ENCODE measurements at places on chromosomes 6 and 20.

GRCh38 chr6:150263765-150264404, 104.9 kb upstream of the IYD start:
- DNase-seq, result no peak

GRCh38 chr20:64112691-64113443, 5.5 kb upstream of the NPBWR2 start:
- no peak for DNase-seq

- no peak for DNase-seq
These were observed 19.0 kb downstream of the EPB41L1 start for GRCh38 chr20:36173451-36173933.

DNA sequence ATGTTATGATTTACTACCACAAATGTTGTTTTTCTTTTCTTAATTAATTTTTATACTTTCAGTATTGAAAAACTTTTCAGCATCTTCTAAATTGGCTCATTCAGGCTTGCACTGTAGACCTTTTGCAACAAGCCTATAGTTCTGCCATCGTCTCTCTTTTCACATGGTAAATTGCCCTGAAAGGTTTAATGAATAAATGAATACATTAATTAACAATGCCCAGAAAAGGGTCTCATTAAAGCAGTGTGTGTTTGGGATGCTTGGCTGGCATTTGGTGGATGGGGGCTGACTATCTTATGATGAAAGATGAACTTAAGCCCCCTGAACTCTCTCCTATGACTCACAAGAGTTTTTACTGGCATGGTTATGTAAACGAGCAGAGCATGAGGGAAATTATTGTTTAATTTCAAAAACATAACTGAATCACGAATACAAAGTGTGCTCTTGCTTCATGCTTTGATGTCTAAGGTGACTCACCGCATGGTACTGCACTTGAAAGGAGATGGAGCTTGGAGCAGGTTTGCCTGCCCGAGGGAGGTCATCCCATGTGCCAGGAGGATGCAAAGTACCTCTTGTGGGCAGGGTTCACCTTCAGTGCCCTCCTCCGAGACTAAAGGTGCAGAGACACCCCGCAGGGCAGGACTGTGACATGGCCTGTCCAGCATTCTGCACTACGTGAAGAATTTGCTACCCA, 13.8 kb upstream of the PCK1 start:
- DNase-seq, result no peak

GRCh38 chr6:160586374-160586773, 77.7 kb downstream of the LPA start:
- DNase-seq, result no peak

- no peak for DNase-seq
These were observed 142.0 kb downstream of the UST start for GRCh38 chr6:148888856-148889255.

GRCh38 chr20:37816726-37817125, 86.2 kb upstream of the VSTM2L start:
- no peak for DNase-seq

DNA sequence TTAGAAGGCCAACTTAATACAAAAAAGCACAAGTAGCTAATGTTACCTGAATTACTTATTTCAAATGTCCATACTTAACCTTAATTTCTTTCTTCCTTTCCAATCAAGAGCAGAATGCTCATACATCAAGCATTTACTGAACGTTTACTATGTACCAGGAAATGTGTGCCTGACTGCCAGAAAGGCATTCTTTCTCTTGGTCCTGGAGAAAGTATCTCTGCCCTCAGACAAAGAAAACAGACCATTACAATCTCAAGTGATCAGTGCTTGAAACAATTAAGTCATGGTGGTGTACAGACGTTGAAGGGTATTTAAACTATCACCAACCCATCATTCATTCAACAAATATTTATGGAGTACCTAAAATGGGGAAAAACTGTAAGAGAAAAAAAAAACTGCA, 26.4 kb downstream of the CSNK2A1 start:
- DNase-seq, result no peak

GRCh38 chr20:49320460-49320859, 42.6 kb upstream of the ZNFX1 start:
- peak; percentile 46 for DNase-seq

- DNase-seq, result no peak
These were observed 22.8 kb upstream of the RAB22A start for GRCh38 chr20:58286729-58287128.

DNA sequence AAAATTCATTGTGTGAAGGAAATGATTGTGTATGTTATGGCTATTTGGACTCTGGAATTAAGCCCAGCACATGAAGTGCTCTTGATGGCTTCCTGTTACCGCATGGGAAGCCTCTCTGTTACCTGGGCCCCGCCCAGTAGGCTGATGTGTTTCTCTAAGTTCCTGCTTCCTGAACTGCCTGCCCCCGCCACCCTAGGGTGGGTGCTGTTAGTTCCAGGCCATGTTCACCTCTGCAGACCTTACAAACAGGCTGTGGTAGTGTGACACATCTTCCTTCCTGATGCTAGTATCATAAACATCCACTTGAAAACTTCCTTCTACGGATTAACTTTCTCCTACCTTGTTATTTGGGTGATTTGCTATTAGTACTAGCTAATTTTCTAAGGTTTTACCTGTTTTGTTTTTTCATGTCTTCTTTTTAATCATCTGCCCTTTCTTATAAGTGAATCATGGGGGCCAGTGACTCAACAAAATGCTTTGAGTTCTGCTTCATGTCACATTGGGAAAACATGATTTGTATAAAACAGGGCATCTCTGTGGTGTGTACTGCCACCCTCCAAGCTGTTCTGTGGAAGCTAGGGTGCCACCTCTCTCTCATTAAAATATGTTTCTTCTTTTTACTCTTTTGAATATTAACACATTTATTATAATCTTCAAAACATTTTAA, 40.6 kb downstream of the SH3BGRL2 start:
- DNase-seq, result no peak

GRCh38 chr6:30485236-30485635, 4.1 kb upstream of the HLA-E start:
- no peak for DNase-seq

GRCh38 chr6:122713138-122713537, 66.4 kb upstream of the FABP7 start:
- no peak for DNase-seq

GRCh38 chr6:68506911-68507310, 128.2 kb upstream of the ADGRB3 start:
- no peak for DNase-seq

GRCh38 chr6:112502351-112503090, 155.4 kb downstream of the RFPL4B start:
- DNase-seq, result no peak

DNA sequence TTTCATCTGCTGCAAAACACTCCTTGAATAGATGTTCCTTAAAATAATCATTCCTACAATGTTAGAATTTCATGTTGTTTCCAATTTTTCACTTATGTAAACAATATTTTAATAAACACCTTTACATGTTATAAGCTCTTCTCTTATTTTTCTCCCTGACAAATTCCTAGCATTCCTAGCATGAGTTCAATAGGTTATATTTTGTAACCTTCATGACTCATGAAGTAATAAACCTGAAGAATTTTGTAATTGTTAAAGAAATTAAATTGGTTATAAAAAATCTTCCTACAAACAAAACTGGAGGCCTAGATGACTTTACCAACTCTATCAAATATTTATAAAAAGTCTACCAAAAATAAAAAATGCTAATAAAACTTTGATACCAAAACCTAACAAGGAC, 66.3 kb downstream of the NT5E start:
- no peak for DNase-seq

GRCh38 chr6:122200440-122200839, 199.0 kb upstream of the HSF2 start:
- no peak for DNase-seq

DNA sequence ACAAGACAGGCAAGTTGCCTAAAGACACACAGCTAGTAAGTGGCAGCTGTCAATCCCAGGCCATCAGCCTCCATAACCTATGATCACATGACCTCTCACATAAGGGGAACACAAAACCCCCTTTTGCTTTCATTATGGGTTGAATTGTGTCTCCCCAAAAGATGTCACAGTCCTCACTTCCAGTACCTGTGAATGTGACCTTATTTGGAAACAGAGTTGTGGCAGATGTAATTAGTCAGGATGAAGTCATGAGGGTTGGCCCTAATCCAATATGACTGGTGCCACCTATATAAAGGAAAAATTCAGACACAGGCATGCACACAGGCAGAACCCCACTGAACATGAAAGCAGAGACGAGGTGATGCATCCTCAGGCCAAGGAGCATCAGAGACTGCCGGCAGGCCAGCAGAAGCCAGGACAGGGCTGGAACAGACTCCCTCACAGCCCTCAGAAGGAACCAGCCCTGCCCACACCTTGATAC, 33.6 kb downstream of the GFOD1 start:
- DNase-seq, result no peak

GRCh38 chr6:149929422-149929821, 6.5 kb upstream of the RAET1G start:
- no peak for DNase-seq

GRCh38 chr20:4038047-4038459, 22.7 kb upstream of the RNF24 start:
- DNase-seq, result no peak

DNA sequence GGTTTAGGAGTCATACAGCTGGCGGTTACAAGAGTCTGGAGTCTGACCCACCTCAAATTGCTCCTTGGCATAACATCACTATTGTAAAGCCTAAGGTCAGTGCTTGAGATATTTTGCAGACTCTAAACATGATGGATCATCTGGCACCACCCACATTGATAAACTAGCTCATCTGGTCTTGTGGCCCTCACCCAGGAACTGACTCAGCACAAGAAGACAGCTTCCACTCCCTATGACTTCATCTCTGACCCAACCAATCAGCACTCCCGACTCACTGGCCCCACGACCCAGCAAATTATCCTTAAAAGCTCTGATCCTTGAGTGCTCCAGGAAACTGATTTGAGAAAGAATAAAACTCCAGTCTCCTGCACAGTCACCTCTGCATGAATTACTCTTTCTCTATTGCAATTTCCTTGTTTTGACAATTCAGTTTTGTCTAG, 115.9 kb downstream of the CD24 start:
- DNase-seq, result no peak

GRCh38 chr6:154872542-154873114, 122.5 kb upstream of the TIAM2 start:
- DNase-seq, result no peak

GRCh38 chr20:21206584-21206983, 80.7 kb downstream of the KIZ start:
- no peak for DNase-seq

DNA sequence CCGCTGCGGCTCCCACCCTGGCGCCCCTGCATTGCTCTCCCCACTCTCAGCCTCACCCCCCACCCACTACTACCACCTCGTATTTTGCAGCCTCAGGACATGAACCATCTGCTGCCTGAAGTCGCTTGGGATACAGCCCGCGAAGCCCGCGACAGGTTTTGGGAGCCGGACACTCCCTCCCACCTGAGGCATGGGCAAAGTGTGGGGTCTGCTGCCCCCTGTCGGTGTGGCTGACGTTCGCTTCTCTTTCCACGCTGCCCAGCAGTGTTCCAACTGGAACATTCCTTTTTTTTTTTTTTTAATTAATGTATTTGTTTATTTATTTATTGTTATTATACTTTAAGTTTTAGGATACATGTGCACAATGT, 15.3 kb upstream of the LPA start:
- DNase-seq, result no peak

DNA sequence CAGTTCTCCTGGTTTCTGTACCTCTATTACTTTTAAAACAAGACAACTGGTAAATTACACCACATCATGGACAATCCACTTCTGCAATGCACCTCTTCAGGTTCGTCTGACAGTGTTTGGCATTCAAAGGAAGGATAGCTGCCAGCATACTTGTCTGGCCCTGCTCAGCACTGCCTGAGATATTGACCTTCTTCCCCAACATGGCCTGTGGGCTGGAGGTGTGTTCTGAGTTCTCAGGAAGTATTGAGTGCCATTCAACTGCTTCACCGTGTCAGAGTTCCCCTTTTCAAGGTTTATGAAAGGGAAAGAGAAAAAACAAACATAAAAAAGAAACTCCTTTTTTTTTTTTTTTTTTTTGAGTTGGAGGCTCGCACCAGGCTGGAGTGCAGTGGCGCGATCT, 267.9 kb upstream of the SASH1 start:
- DNase-seq, result no peak
